ENCODE measurements at places on chromosomes 3 and 15.

- DNase-seq = no peak
These were observed 53.4 kb downstream of the ITPR1 start for GRCh38 chr3:4546346-4547178.

GRCh38 chr3:18349197-18349798, 75.8 kb downstream of the SATB1 start:
- DNase-seq = peak; percentile 60

DNA sequence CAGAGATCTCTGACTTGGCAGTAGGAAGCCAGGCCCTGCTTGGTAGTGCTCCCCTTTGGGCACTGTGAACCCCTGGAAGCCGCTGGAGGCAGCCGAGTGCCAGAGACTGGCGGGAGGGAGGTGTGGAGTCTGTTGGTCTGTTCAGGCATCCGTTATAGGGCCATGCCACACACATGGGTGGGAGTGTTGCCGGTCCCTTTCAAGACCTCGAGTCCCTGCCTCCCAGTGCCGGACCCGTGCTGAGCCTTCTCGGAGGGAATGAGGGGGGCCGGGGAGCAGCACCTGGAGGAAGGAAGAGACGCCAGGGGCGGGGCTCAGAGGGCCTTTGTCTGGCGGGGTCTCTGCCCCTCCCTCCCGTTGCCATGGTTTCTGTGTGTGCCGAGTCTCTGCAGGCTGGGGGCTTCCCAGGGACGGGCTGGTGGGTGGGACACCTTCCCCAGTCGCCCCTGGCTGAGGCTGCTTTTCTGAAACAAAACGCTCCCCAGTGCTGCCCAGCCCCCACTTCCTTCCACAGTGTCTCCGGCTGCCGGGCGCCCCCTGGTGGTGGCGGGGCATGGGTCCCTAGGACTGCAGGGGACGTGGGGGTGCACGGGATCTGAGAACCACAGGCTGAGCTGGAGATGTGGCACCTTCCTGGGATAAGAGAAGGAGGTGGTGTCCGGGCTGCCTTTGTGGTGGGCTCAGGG, 10.0 kb downstream of the GNAI2 start:
- DNase-seq = peak; percentile 100

- DNase-seq = no peak
These were observed 27.0 kb downstream of the CCNL1 start for GRCh38 chr3:157132936-157133335.

DNA sequence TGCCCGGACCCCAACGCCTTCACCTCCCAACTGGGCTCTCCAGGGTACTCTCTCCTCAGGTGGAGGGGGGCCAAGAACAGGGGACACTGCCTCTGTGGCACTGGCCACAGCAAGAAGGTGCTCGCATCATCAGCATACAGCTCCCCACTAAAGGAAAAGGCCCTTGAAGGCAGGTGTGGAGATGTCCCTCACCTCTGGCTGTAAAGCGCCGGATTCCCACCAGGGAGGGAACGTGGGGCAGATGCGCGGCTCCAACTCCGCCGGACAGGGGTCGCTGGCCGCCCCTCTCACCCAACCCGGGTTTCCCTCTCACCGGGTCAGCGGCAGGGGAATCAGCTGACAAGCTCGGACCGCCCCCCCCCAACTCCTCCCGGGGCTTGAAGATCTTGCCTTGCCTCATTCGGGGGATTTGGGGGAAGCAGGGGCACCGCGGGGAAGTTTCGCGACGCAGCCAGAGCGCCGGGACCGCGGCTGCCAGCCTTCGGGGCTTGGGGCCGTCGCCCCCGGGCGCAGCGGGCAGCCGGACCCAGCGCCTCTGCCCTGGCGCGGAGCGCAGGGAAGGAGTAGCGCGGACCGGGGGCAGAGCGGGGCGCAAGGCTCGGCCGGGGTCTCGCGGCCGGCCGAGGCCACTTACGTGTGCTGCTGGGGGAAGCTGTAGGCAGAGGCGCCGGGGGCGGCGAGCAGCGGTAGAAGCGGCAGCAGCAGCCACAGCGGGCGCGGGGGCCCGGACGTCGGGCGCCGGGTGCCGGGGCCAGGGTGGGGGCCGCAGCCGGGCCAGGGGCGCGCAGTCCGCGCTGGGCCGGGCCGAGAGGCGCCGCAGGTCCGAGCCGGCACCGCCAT, 630 bp downstream of the CACNA2D2 start:
- peak; percentile 64 for DNase-seq

DNA sequence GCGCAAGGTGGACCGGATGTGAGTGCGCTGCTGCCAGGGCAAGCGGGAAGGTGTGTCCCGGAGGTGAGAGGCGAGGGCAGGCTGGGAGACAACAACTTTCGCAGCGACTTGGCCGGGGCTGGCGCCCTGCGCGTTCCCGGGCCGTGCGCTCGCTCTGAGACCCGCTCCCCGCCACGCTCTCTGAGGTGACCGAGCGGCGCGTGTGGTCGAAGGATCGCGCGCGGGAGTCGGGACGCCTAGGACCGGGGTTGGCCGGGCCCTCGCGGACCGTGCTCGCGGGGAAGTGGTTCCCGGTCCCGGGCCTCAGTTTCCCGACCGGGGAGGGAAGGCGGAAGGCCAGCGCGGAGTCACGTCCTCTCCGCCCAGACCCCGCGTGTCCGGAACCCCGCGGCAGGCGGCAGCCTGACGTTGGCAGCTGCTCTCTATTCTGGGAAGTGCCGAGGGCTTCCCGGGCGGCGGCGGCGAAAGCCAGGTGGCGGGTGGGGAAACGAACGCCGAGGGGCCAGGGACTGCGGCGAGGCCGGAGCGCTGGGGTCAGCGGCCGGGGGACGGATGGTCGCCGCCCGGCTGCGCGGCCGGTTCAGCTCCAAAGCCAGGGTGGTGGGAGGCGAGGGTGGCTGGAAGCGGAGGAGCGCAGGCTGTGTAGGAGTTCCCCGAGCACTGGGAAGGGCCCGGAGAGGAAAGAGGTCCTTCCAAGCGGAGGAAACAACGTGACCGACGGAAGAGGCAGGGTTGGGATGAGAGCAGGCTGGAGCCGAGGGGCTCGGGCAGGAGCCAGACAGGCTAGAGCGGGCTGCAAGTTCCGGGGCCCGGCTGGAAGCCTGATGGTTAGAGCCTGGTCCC, 1.0 kb upstream of the IGF2BP2 start:
- peak; percentile 73 for DNase-seq

- DNase-seq = no peak
These were observed 8.7 kb downstream of the RAB7A start for GRCh38 chr3:128734523-128735189.

GRCh38 chr3:183958226-183958625, 59.5 kb downstream of the ABCC5 start:
- DNase-seq = no peak

- DNase-seq = no peak
These were observed 42.7 kb upstream of the GAP43 start for GRCh38 chr3:115580566-115580965.

DNA sequence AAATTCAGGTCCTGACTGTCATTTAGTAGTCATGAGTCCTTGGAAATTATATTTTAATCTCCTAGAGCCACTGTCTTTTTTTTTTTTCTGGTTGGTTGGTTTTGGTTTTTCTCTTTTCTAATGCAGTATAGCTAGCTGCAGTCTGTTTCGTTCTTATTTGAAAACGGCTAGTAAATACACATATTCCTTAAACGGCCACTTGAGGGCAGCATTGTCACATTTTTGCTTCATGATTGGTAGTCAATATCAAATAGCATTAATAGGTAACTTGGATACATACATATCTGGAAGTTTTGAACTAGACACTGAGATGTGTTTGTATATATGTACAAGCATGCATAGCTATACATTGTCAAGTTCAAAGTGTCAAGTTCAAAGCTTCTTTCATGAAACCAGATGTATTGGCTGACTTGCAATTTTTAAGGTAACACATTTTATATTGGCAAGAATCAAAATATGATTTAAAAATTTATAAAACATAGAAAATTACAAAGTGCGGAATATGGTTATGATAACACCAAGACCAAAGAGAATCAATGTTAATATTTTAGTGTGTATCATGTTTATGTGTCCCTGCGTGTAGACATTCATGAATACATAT, 22.5 kb downstream of the GABRA5 start:
- peak; percentile 67 for DNase-seq

DNA sequence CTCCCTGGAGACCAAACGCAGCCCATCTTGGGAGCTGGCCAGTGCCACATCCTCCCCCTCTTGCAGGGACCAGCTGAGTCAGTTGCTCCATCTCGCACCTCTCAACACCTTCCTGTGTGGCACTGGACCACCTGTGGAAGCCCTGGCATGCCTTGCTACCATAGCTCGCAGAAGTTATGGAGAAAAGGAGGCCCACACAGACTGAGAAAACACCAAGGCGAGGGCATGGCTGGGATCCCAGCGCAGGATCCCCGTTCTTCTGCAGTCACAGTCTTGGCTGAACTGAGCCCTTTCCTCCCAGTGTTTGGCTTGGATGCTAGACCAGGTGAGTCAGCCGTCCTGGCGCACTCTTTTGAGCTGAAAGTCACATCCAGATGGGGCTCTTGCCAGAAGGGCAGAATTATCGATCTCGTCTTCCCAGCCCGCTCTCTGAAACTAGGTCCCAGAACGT, 46.9 kb downstream of the CHRD start:
- no peak for DNase-seq

DNA sequence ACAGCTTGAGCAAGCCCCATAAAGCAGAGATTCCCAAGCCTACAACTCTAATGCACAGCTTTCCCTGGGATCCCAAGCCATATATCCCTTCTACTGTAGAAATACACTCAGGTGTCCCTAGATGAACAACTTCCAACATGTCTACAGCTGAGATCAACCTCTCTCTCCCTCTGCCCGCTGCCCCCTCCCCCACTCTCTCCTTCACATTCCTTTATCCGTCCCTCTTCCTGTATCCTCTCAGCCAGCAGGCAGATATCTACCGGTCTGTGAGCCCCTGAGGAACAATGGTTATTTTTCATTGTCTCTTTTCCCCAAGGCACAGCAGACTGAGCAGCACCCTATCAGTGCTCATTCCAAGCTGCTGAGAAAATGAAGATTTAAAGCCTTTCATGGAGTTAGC, 138.6 kb downstream of the SUCLG2 start:
- DNase-seq = no peak

- no peak for DNase-seq
These were observed 2.7 kb downstream of the CEP70 start for GRCh38 chr3:138591392-138591791.

DNA sequence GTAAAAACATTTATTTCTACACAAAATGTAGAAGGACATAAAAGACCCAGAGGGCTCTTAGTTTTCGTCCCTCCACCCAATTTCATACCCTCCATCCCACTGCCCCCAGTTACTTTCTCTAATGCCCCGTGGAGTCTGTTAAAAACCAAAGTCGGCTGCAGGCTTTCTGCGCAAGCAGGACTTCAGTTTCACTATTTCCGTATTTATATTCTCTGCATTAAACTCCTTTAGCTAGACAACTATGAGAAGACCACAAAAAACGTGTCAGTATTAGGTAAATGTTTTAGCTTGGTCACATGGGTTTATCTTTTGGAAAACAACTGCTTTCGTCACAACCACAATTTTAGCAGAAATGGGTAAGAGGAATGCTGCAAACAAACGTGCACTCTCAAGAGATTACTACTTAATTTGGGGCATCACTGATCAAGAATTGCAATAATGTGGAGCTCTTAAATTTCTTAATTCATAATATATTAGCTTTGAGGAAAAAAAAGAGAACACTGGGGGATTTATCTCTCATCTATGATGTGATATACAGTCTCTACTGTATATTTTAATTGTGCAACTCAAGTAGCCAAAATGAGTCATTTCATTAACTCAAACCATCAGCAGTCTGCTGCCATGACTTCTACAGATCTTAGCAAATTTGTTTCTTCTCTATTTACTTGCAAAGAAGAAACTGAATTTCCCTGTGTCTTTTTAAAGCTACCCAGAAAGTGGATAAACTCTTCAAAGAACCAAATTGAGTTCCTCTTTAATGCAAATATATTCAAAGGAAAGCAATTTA, 740 bp upstream of the NSMCE3 start:
- peak; percentile 65 for DNase-seq
